ENCODE measurements at places on chromosomes 1 and 21.

DNA sequence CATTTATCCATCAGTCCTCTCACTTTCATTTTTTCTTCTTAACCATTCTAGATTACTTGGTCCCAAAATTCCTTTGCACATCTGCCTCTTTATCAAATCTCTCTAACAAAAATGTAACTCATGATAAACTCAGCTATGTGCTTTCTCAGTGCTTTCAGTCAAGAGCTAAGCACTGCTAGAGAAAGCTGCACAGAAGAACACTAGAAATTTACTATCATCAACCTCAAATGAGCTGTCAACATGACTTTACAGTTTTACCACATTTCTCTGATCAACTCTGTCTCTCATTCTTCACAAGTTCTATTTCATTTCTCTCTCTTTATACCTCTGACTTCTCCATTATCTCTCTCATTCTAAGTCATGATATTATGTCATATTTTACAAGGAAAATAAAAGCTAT lies 54.2 kb upstream of the PRKACB start:
- DNase-seq, result no peak

DNA sequence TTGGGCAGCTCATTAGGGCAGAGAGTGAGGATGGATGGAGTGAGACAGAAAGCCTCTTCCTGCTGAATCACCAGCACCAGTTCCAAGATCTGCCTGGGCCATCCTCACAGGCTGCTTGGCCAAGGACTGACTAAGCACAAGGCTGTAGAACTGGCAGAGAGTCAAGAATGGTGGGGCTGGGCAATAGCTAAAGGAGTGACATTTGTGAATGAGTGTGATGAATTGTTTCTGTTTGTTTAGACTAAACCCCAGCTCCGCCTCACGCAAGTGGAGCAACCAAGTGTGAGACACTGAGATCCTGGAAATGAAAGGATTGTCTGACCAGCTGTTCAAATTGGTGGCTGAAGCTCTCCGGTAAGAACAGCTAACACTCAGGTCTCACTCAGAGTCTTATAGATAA lies 38.6 kb downstream of the BRINP2 start:
- no peak for DNase-seq

- DNase-seq, result peak; percentile 64
These were observed 4.5 kb downstream of the C1orf232 start for GRCh38 chr1:26164036-26164860.

- DNase-seq, result no peak
These were observed 51.5 kb upstream of the TNFSF4 start for GRCh38 chr1:173258479-173259264.

DNA sequence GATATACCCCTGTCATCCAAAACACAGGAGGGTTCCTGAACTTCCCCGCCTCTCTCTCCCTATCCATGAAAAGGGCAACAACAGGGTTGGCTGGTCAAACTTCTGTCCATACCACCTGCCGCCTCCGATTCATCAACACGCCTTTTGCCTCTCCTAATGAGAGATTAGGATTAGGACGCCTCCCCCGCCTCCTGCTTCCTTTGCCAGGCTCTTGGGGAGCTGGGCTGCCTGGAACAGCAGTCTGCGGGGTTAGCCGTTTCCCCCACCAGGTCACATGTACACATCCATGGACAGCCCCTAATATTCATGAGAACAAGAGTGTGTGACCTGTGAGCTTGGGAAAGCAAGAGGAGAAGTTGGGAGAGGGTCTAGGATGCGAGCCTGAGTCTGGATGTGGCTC lies 2.3 kb upstream of the OPTC start:
- DNase-seq, result no peak

GRCh38 chr21:34276711-34277425 lies 86.9 kb upstream of the KCNE2 start:
- peak; percentile 69 for DNase-seq

DNA sequence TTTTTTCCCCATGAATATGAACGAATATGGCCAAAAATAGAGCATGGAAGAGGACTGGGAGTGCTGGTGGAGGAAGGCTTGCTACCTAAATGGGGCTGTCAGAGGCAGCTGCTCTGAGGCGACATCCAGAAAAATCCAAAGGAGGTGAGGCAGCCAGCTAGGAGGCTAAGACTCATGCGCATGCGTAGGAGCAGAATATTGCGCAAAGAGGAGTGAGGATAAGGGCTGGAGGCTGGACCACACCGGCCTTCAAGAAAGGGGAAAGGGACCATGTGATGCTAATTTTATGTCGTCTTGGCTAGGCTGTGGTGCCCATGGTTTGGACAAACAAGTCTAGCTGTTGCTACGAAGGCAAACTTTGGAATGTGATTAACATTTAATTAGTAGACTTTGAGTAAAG lies 30.5 kb downstream of the HEYL start:
- no peak for DNase-seq

- DNase-seq, result no peak
These were observed 41.9 kb upstream of the H6PD start for GRCh38 chr1:9192578-9193232.

GRCh38 chr21:32921632-32922230 lies 104.0 kb upstream of the OLIG2 start:
- DNase-seq, result peak; percentile 44

DNA sequence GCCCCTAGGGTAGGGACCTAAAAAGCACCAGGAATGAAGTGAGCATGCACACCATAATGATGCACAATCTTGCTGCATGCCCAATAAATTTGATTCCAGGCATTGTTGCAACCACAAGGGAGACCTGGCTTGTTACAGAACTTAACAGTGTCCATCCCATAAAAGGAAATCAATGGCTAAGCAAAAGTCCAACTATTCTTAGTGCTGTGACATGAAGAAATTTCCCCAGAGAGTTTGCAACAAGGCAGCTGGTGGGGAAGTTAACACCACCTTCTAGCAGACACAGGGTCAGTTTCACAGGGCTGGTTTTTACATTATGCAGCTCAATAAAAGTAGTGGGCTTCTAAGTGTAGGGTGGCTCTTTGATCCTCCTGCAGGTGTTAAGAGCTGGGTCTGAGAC lies 221.1 kb downstream of the KCNJ6 start:
- no peak for DNase-seq

GRCh38 chr1:241839369-241839979 lies 8.5 kb upstream of the EXO1 start:
- DNase-seq, result no peak

GRCh38 chr1:200039849-200040474 lies 12.5 kb downstream of the NR5A2 start:
- DNase-seq, result no peak

- DNase-seq, result no peak
These were observed 34.0 kb downstream of the TMEM53 start for GRCh38 chr1:44640200-44640853.

- no peak for DNase-seq
These were observed 154.5 kb downstream of the DENND1B start for GRCh38 chr1:197620714-197621163.

DNA sequence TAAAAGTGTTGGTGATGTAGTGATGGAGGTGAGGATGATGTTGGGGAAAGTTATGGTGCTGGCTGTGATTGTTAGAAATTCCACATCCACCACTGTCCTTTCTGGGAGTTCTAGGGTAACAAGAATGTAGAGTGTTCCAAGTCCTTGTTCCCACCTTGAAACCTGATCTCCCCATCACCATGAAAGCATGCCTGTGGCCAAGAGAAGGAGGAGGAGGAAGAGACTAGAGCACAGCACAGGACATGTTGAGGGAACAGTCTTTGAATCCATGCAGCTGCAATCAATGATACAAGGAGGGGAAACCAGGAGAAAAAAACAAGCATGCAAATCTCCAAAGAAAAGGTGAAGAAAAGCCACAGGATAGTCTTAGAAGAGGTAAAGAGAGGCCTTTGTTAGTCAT lies 45.9 kb upstream of the ARTN start:
- DNase-seq, result no peak

GRCh38 chr1:156081180-156081916 lies 917 bp downstream of the MEX3A start:
- no peak for DNase-seq

GRCh38 chr1:114502080-114502479 lies 8.9 kb downstream of the TRIM33 start:
- DNase-seq, result no peak

DNA sequence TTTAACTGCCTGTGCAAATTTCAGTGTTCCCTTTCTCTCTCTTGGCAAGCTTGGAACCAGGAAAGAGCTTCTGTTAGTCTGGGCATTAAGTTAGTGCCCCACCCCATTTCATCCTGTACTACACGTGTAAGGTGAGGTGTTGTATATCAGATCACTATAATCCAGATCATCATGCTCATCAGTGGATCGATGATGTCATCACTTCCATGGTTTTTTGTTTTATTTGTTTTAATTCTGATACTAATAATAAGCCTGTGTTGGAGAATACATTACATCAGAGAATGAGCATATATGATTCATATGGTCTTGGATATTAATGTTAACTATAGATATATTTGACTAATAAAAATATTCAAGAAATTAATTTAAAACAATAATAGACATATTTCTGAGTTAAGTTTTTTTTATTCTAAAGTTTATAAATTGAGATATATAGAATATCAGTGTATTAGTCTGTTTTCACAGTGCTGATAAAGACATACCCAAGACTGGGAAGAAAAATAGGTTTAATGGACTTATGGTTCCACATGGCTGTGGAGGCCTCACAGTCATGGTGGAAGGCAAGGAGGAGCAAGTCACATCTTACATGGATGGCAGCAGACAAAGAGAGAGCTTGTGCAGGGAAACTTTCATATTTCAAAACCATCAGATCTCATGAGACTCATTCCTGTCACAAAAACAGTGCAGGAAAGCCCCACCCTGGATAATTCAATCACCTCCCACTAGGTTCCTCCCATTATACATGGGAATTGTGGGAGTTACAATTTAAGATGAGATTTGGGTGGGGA lies 588.3 kb upstream of the B3GALT2 start:
- no peak for DNase-seq

DNA sequence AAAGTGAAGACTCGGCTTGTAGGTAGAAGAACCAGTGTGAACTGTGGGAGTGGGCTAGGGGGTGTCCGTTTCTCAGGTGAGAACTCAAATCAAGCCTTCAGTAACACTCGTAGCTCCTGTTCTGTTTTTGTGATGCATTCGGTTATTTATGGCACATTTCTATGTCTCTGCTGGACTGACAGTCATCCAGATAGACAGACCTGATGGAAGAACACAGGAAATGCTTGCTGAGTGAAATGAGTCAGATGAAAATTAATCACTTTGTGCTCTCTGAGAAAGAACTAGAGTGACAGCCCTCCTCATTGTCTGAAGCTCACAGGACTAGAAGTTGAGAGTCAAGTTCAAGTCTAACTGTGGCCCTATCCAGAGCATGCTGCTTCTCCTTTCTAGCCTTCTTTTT lies 360.1 kb upstream of the PLXNA2 start:
- DNase-seq, result peak; percentile 6

DNA sequence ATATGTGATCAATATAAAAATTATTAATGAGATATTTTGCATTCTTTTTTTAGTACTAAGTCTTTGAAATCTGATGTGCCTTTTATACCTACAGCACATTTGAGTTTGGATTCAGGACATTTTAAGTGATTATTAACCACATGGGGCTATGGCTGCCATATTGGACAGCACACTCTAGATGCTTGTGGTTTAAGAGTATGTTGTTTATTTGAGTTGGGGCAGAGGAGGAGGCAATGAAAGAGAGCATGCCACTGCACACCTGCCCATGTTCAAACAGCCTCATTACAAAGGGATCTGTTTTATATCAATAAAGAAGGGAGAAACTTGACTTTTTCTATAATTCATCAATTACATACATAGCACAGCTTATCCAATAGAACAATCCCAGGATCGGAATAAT lies 99.4 kb upstream of the EDEM3 start:
- no peak for DNase-seq

- DNase-seq, result no peak
These were observed 824.9 kb downstream of the AMY1C start for GRCh38 chr1:104574620-104575019.

GRCh38 chr1:157119448-157119847 lies 18.7 kb downstream of the ETV3 start:
- no peak for DNase-seq

- no peak for DNase-seq
These were observed 11.1 kb downstream of the ECE1 start for GRCh38 chr1:21278860-21279845.

GRCh38 chr1:42646056-42646455 lies 12.2 kb upstream of the PPIH start:
- no peak for DNase-seq

GRCh38 chr1:28887835-28888682 lies 26.3 kb upstream of the EPB41 start:
- DNase-seq, result no peak

DNA sequence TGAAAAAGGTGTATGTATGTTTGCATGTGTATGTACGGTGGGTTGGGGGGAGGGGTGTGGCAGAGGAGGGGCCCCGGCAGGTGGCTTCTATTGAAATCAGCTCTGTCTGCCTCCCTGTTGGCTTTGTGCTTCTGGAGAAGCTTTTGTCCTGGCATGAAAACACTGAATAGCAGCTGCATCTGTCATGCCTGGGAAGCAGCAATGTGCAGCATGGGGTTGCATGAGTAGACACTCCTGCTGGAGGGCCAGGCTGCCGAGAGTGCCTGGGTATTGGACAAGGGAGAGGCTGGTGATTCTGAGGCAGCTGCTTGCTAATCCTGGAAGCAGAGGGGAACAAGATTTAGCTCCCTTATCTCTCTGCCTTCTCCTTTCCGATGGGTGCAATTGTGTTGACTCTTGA lies 20.5 kb downstream of the MAPKAPK2 start:
- DNase-seq, result no peak

DNA sequence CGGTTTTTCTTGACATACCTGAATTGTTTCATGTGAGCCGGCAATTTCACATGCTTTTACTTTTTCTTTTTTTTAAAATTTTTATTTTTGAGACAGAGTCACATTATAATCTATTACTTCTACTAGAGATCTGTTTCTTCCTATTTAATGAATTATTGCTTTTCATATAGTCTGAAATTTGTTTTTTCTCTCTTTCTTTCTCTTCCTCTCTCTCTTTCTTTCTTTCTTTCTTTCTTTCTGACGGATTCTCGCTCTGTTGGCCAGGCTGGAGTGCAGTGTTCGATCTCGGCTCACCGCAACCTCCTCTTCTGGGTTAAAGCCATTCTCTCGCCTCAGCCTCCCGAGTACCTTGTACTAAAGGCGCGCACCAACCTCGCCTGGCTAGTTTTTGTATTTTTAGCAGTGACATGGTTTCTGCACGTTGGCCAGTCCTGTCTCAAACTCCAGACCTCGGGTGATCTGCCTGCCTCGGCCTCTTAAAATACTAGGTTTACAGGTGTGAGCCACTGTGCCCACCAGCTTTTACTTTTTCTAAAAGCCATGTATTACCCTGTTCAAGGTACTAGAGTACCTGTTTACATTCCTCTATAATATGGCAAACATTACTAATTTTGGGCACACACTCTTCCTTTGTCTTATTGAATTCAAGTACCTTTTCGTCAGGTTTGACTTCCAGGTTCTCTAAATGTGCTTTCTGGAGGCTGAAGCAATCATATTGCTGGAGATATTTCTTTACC lies 86.5 kb upstream of the RHOU start:
- DNase-seq, result no peak

GRCh38 chr1:241702442-241703373 lies 50.6 kb downstream of the WDR64 start:
- no peak for DNase-seq

DNA sequence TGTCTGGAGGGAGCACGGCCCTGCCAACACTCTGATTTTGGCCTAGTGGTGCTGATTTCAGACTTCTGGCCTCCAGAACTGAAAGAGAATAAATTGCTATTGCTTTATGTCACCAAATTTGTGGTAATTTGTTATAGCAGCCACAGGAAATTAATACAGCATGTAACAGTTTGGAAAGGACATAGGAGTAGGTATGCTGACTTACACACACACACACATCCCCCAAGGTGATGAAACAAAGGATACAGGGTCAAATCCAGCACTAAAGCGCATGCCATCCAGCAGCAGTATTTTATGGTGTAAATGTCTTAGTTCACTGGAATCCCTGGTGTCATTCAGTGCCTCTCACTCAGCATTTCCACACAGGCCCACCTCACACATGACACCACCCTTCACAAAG lies 72.2 kb upstream of the MAN1A2 start:
- no peak for DNase-seq
